Stimulated activated CD8-positive, alpha-beta memory T cell treated with anti-CD3 and anti-CD28 coated beads, Interleukin-12 subunit alpha, Interleukin-12 subunit beta, amount 100 ng/mL, for 1 hour (primary cell): ENCODE measurements at places on chromosomes 3 and 15.

DNA sequence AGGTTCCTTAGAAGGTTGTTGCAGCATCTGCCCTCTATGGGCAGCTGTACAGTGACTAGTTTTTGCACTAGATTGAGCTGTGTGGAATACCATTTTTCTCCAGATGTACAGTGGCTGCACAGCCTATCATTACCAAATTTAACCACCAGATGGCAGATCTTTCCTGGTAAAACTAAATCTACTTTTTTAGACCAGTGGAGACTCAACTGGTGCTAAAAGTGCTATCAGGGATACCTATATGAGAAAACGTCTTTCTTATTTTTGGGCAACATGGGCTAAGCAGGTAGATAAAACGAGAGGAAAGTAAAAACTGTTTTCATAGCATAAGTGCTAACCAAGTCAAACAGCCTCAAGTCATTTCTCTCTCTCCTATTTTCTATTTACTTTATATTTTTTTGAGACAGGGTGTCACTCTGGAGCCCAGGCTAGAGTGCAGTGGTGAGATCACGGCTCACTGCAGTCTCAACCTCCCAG lies 21.2 kb downstream of the IGSF10 start:
- DNase-seq: no peak

DNA sequence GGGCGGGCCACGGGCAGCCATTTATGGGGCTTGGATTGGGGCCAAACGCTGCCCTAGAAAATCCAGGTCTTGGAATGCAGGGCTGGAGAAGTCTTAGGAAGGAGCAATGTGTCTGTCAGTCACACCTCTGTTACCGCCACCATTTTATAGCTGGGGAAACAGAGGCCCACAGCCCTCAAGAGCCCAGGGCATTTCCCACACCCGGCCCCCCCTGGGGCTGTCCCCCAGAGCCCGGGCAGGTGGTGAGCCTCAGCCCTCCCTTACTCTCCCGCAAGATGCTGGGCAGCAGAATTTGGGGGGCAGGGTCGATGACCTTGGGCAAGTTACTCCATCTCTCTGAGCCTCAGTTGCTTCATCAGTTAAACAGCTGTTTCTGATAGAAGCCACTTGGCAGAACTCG lies 508.2 kb downstream of the SHQ1 start:
- no peak for DNase-seq

DNA sequence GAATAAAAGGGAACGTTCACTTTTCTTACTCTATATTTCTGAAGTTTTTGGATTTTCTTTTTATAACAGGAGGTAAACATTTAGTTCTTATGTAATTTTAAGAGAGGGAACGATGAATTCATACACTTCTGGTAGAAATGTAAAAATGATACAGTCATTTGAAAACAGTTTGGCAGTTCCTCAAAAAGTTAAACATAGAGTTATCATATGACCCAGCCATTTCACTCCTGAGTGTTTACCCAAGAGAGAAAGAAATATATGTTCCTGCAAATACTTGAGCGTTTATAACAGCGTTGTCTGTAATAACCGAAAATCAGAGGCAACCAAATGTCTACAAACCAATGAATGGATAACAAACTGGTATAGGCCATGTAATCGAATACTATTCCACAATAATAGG lies 20.8 kb upstream of the CCR9 start:
- DNase-seq: no peak

DNA sequence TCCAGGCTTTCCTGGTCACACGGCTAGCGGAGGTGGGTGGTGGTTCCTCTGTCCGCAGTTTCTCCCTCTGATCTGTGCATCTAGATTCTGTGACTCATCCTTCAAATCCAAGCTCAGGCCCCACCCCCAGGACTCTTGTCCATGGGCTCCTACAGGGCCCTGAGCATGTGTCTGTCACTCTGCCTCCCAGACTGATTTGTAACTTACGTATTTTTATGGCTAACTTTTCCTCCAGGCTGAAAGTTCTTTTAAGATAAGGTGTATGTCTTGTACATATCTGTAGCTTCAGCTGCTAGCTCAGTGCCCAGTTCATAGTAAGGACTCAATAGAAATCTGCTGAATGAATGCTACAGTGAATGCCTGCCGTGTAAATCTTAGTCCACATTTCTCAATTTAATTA lies 8.0 kb downstream of the ESYT3 start:
- no peak for DNase-seq

- no peak for DNase-seq
These were observed 16.3 kb upstream of the ATP1B3 start for GRCh38 chr3:141860086-141860669.

DNA sequence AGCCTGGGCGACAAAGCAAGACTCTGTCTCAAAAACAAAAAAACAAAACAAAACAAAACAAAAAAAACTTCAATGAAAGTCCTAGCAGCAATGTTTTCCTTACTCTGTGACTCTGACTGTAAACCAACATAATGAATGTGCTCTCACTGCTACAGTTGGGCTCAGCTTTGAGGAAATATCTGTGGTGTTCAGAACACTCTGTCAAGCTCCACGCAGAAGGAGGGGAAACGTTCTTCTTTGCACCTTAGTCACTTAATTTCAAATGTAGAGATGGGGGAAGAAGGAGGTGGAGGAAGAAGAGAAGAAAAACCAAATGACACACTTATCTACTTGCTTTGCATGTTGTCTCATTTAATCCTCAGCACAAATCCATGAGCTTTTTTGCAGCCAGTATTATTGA lies 107.1 kb upstream of the UBE3A start:
- DNase-seq: no peak

DNA sequence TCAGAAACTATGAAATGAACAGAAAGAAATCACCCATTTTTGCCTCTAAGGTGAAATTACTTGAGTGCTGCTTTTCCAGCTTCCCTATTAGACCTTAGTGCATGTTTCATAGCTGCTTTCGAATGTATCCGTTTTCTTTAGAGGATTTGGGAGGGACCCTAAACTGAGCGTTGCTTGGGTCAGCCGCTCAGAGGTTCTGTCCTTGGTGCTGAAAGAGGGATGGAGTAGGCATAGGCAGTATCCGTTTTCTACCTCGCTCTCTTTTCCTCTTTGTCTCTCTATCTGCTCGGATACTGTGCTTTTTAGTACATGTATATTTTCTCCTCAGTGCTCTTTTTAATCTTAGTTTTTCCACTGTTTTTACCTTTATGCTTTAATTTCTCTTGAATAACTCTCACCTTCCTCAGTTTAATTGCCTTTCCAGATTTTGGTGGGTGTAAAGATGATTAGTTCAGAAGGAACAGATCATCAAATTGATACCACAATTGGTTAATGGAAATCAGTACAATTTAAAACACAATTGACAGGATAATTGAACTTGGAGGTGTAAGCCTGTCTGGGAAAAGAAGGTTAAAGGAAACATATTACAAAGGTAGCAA lies at the start of gene DRD3:
DRD3 (minus strand) TSS at position 283 of the 599 bp plus-strand sequence. CDS start 7,060 bp downstream, outside the sequence.
- no peak for DNase-seq

GRCh38 chr3:21533002-21533401 lies 218.0 kb downstream of the ZNF385D start:
- no peak for DNase-seq

GRCh38 chr15:65368302-65369211 lies 9.2 kb downstream of the IGDCC3 start:
- DNase-seq: no peak

DNA sequence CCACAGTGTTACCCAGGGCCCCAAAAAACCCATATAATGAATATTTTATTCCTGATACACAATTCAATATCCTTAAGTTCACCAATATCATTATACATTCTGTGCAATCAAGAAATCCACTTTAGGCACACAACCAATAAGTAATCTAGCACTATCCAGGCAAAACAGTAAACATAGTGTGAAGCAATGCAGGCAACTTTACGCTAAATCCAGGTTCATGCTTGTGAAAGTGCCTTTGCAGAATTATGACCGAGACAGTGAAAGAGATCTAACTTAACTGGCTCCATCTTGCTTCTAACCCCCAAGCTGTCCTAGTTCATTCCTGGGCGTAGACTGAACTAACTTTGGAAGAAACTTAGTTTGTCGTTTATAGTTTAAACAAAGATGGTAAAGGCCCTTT lies 34.2 kb upstream of the INO80 start:
- no peak for DNase-seq

GRCh38 chr3:112407214-112407887 lies 74.4 kb downstream of the CD200 start:
- no peak for DNase-seq

DNA sequence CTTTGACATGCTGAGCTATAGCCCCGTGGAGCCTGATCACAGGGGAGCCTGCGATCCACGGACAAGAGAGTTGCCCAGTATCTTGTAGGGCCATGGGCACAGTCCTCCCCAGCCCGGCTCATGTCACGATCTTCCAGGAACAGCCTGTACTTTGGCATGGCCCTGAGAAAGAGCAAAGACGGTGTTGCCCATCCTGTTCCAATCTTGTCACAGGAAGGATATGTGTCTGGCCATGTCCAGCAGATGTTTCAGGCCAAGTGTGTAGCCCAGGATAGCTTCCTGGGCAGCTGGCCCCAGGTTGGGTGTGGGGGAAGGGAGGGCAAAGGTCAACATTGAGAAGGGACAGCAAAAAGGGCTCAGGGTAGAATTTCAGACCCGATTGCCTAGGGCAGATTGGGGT lies 17.0 kb upstream of the RPL29 start:
- DNase-seq: no peak

GRCh38 chr15:38761681-38762080 lies 197.1 kb upstream of the RASGRP1 start:
- no peak for DNase-seq

DNA sequence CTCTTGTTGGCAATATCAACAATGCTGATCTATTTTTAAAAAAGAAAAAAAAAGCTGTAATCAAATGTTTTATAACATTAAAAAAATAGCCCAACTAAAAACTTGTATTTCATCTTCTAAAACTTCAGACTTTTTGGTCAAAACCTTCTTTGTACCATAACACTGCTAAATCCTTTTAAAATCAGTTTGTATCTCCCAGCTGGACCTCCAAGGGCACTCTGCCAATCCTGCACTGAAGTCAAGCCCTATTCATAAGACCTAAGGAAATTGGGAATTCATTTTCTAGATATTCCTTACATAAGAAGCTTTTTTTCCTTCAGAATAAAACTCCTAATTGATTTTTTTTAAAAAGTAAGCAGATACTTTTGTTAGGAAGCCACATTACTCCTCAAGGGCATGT lies 38.2 kb upstream of the HCLS1 start:
- no peak for DNase-seq

GRCh38 chr3:172688588-172688987 lies 22.3 kb downstream of the NCEH1 start:
- no peak for DNase-seq

DNA sequence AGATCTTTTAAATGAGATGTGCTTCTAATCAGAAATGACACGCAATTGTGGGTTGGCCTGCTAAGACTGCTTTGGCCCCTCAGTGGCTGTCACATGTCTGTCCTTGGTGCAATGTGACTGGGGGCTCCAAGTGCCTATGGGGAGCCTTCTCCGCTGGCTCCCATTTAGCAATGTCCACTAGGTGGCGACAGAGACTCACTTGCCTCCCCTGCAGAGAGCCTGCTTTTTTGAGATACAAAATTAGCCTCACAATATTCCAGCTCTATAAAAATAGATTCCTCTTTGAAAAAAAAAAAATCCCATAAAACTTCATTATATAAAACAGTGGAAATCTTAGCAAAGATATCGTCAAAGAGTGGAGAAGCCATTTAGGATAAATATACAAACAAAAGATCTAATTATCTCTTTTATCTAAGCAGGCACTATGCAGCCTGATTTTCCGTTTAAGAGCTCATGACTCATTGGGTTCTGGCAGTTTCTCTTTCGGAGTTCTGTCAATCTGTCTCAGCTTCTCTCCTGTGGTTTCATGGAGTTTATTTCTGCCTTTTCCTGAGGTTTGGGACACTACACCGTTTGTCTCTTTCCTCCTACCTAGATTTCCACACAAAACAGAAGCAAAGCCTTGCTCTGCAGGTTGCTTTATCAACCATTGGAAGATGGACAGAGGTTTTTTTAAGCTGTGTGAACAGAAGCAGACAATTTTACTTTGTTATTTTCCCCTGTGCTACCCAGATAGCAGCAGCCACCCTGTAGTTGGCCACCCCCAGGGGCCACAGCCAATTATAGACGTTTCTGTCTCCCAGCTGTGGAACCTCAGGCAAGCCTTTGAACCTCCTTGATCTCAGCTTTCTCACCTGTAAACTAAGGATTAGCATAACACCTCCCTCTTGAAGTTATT lies 68.4 kb upstream of the TNFAIP8L3 start:
- peak; percentile 32 for DNase-seq

DNA sequence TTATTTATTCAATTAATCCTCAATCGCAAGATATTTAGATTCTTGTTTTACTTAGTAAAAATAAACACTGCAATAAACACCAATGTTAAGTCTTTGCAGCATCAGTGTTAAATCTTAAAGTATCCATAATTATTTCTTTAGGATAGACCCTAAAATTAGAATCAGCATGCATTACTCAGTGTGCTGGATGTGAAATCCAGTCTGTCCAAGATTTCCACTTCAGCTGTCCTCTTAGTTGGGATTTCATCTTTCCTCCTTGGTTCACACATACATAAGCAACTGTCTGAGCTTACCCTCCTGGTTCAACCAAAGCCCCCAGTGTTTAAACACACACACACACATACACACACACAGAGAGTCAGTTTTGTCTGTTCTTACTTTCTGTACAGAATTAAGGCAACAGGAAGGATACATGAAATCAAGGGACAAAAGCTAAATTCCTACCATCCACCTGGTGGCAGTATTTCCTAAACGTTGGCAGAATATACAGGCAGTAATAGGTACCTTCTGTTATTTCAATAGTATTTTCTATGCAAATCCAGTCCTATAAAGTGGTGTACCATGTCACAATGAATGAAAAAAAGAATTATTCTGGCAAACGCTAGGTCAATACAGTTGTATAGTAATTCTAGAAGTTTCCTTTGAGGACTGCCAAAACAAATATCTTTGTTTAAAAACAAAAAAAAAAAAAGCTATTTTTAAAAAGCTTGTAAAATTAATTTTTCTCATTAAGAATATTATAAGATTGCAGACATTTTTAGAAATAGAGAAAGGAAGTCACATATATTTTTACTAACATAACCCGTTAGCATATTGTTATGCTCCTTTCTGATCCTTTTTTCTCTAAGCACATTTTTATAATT lies 27.3 kb upstream of the DMXL2 start:
- DNase-seq: peak; percentile 34

DNA sequence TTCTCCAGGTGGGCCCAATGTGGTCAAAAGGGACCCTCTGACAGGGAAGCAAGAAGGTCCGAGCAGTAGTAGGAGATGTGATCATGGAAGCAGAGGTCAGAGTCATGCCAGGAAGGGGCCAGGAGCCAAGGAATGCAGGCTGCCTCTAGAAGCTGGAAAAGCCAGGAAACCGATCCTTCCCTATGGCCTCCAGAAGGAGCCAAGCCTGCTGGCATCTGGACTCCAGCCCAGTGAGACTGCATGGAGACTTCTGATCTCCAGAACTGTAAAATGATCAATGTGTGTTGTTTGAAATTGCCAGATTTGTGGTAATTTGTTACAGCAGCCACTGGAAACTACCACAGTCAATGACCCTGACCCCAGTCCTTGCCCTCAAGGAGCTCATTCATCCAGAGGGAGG lies 56.8 kb upstream of the SPATA12 start:
- DNase-seq: no peak

GRCh38 chr3:102736288-102736974 lies 301.6 kb downstream of the ZPLD1 start:
- no peak for DNase-seq
